ENCODE measurements at places on chromosomes 3 and 15.

GRCh38 chr3:79097964-79098660, 669.7 kb downstream of the ROBO1 start:
- DNase-seq: no peak

DNA sequence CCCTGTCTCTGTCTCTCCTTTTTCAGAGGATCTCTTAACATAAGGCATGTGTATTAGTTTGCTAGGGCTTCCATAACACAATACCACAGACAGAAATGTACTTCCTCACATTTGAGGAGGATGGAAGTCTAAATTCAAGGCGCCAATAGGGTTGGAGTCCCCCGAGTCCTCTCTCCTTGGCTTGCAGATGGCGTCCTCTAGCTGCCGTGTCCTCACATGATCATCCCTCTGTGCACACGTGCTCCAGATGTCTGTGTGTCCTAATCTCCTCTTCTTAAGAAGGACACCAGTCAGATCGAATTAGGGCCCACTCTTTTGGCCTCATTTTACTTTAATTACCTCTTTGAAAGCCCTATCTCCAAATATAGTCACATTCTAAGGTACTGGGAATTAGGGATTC, 23.0 kb upstream of the BFSP2 start:
- DNase-seq: no peak

DNA sequence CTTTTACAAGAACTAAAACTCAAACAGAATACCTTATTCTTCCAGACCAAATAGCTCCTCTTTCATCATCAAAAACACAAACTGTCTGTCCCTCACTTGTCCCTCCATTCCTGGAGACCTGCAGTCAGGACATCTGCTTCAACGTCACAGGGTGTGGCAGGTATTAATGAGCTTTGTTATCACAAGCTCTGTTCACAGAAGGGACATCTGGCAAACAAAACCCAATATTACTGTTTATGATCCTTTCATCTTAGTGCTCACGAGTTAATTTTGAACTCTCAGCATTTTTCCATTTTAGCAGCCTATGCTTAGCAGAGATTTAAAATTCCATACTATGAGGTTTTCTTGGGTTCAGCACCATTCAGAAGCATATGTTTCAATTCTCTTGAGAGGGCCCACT, 32.9 kb downstream of the AP3S2 start:
- DNase-seq: no peak

- DNase-seq: no peak
Observed at GRCh38 chr3:157531301-157531660, 28.1 kb upstream of the VEPH1 start.

- DNase-seq: no peak
Observed at GRCh38 chr15:45759936-45760335, 125.1 kb downstream of the SQOR start.

DNA sequence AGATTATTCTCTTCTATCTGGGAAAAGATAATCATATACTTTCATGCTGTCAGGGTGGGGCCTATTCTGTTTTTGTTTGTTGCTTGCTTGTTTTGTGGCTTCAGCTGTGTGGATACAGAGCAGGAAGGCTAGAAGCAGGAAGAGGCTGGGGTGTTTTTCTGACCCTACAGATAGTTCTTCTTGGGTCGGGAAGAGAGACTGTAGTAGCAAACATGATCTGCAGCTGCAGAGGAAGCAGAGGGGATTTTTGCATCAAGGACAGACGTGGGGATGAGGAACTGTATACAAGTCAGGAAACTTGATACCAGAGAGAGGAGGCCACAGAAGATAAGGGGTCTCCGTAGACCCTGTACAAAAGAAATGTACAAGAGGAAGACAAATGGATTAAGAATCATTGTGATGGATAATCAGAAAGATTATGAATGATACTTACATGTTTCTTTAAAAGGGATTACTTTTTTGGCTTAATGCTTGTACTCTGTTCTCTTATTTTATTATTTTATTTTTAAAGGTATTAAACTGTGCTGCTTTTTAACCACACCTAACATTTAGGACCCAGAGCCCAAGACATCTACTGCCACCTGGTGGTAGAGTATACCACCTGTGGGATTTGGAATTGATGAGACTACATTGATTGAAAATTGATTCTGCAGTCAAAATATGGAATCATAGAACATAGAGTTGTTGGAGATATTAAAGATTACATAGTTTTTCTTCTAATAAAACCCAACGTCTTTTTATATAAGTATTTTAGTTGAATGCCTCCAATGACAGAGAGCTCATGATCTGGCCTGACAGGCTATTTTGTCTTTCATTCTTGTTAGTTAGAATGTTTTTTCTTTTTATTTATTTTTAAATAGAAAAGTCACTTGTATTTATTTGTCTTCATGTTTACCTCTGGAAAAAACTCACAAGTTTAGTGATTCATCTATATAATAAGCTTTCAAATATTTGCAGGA, 87.3 kb upstream of the ROPN1 start:
- DNase-seq: no peak

DNA sequence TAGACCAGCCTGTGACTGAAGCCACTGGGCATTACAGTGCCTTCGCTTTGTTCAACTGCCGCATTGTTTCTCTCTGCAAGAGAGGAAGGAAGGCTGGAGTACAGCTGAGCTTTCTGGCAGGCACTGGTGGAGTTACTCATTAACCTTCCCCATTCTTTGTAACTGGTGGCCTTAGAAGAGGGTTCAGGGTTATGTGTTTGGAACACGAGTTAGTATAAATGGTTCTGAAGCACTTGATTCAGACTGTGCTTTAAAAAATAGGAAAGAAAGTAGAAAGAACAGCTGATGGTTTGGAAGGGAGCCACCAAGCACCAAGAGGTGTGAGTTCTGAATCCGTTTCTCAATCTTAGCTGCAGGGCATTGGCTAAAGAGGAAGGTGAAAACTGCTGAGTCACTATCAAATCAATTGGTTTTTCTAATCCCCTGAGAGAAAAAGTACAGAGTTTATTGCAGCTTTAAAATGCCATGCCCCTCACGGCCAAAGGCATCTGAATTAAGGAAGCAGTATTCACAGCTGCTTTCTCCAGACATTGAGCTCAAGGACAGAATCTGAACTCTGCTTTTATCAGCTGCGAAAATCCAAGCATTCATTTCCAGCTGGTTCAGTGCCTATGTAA, 3.6 kb downstream of the HGD start:
- no peak for DNase-seq

DNA sequence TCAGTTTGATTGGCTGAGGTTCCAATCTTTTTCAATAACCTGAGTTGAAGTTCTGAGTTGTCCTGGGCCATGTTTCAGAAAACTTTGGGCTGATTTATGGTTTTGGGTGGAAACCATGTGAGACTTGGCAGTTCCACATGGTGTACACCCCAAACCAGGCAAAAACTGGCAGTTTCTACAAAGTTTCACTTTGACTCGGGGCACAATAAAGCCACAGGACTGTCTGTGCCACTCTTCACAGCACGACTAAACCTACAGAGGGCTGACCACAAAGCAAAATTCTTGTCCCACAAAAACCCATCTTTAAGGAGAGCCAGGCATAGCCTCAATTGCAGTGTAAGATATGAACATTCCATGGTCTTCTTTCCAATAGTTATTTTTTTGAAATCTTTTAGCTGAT, 155.0 kb downstream of the DUT start:
- no peak for DNase-seq

GRCh38 chr15:68620721-68621527, 42.1 kb downstream of the CORO2B start:
- no peak for DNase-seq

- no peak for DNase-seq
Observed at GRCh38 chr3:17011728-17012338, 127.1 kb downstream of the PLCL2 start.

DNA sequence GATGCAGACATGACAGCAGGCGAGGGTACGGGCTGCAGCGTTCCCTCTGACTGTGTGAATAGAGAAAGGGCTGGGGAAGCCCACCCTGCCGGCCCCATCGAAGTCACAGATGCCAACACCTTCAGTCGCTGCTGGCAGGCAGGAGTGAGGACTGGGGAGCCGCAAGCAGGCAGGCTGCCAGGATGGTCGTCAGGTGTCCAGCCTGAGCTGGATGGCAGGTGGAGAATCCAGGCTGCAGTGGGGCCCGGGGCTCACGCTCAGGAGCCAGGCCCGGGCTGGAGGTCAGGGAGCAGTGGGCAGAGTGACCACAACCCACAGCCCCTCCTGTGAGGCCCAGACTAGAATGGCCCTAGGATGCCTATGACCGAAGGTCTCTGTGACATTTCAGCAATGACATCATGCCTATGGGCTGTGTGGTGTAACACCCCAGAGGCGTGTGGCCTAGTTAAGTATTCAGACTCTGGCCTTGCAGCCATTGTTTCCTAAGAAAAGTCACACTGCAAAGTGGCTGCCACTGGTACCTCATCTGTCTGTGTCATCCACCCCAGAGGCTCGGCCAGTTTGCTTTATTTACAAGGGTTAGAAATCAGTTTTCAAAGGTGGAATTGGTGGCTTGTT, 15.7 kb downstream of the PRR23E start:
- DNase-seq: no peak

DNA sequence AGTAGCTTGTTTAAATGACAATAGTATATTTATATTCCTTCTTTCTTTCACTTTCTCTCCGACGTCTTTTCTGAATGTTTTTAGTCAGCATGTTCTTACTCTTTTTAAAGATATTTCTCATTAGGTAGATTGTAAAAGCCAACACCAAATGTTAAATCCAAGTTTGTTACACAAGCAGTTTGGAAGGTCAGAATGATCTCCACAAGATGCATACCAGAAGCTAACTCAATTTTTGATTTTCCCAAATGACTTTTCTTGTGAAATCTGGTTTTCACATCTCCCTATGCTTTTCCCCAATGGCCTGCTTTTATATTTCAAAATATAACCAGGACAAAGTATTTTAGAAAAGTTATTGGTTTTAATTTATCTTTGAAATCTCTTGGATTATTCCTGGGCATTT, 49.7 kb upstream of the TPRG1 start:
- DNase-seq: no peak

GRCh38 chr3:99579246-99579645, 59.1 kb upstream of the COL8A1 start:
- DNase-seq: no peak

DNA sequence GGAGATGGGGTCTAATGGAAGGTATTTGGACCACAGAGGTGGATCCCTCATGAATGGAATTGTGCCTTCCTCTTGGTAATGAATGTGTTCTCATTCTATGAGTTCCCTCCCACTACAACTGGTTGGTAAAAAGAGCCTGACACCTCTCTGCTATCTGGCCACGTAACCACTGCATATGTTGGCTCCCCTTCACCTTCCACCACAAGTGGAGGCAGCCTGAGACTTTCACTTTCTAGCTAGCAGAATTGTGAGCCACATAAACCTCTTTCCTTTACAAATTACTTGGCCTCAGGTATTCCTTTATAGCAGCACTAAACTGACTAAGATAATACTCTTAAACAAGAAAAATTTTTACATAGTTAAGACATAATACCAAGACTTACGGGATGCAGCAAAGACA, 155.3 kb downstream of the NR1I2 start:
- DNase-seq: peak; percentile 21

- DNase-seq: no peak
Observed at GRCh38 chr3:72345237-72345878, 502.9 kb downstream of the SHQ1 start.

GRCh38 chr3:56291953-56292352, 176.3 kb downstream of the ERC2 start:
- DNase-seq: no peak

DNA sequence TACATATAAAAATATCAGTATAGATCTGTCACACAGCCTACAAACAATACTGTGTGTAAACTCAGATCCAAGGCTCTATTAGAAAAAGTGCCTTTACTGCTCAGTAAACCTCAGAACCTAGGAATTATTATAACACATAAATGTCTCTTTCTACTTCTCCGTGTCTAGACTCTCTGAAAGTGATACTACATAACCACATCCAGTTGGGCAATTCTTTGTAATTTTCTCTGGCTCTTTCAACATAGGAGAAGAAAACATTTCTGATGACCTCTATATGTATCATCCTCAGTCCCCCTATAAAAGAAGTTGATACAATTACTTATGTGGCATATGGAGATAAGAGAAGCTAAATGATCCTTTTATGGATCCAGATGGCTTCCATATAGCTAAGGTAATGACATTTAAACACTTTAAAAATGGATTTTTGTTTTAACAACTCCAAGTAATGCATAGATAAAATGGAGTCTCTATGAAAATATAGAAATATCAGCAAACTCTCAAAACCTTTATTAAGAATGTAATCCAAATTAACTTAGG, 104.5 kb downstream of the LSAMP start:
- DNase-seq: no peak

DNA sequence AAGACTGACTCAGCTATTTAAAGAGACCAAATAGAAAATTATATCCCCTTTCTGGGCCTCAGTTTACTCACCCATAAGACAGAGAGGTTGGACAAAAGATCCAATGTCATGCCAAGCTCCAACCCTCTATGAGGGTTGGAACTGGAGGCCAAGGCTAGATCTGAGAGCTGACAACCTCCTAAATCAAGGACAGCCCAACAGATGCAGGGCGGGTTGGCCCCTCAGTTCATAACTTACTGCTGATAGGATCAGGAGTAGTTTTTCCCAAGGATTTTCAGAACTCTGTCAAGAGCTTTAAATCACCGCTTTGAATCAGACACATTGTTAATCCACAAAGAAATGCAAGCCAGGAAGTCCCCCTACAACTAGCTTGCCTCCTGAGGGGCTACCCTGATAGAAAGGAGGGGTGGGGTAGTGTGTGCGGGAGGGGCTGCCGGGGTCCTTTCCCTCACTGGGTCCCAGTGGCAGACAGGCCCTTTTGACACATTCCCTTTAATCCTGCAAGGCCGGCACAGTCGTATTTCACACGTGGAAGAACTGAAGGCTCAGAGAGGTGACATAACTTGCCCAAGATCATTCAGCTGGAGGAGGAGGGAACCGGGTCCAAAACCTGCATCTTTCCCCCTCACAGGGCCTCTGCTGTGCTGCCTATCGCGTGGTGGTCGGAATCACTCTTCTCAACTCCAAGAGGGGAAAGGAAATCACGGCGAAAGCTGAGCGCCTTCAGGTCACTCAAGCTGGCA, 21.4 kb downstream of the BMF start:
- no peak for DNase-seq

GRCh38 chr3:195453236-195453635, 10.4 kb upstream of the ACAP2 start:
- no peak for DNase-seq

GRCh38 chr15:67146875-67147381, 81.5 kb downstream of the SMAD3 start:
- peak; percentile 22 for DNase-seq

GRCh38 chr3:45683417-45684326, 5.5 kb upstream of the SACM1L start:
- no peak for DNase-seq

- DNase-seq: no peak
Observed at GRCh38 chr3:195753581-195753980, 32.8 kb downstream of the MUC20 start.

- no peak for DNase-seq
Observed at GRCh38 chr3:108661699-108662098, 72.2 kb downstream of the DZIP3 start.
